Non-pigmented ciliary epithelial cell (primary cell): ENCODE measurements at places on chromosomes 5 and 9.

GRCh38 chr9:114629563-114630090 lies 18.5 kb downstream of the TMEM268 start:
- DNase-seq, result no peak

DNA sequence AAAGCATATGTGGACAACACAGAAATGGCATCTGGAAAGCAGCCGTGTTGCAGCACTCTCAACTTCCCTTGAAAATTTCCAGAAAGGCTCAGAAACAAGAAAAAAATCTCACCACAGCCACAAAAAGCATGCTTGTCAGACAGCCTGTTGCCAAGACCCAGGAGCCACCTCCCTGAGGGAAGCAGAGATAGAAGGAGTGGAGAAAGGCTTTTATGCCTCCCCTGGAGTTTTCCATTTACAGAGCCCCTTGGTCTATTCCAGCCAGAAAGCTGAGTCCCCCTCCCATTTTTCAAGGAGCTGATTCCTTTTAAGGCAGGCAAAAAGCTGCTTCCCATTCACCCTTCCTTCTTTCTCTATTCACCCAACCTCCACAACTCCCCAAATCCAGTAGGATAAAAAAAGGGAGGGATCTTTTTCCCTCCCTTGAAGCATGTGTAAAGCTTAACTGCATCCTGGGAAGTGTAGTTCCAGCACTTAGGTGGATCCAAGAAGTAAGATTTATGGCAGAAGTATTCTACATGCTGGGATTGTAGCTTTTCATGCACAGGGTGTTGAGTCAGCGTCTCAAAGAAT lies 37.1 kb upstream of the PALM2AKAP2 start:
- no peak for DNase-seq

GRCh38 chr5:86625148-86625547 lies 7.4 kb downstream of the COX7C start:
- DNase-seq, result no peak

DNA sequence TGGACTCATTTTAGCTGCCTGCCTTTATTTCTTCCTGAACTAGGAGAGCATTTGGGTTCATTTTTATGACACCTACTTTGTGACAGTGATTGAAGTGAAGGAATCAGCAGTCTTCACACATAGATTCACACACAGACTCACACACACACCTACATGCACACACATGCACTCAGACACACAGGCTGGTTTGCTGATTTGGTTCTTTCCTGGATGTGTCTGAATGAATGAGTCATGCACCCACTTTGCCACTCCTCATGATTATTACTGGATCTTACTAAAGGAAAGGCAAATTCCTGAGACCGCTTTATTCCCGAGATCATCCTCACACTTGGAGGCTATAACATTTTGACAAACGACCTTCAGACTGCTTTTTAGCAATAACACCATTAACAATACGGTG lies 529.5 kb downstream of the AGTPBP1 start:
- no peak for DNase-seq

DNA sequence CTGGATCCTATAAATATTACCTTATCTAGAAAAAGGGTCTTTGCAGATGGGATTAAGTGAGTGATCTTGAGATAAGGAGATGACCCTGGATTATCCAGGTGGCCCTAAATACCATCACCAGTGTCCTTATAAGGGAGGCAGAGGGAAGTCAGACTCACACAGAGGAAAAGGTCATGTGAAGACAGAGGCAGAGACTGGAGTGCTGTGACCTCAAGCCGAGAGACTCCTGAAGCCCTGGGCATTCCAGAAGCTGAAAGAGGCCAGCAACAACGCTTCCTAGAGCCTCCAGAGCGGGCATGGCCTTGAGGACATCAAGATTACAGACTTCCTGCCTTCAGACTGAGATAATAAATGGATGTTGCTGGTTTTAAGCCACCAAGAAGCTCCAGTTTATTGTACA lies 118.8 kb downstream of the ATPSCKMT start:
- DNase-seq, result no peak

DNA sequence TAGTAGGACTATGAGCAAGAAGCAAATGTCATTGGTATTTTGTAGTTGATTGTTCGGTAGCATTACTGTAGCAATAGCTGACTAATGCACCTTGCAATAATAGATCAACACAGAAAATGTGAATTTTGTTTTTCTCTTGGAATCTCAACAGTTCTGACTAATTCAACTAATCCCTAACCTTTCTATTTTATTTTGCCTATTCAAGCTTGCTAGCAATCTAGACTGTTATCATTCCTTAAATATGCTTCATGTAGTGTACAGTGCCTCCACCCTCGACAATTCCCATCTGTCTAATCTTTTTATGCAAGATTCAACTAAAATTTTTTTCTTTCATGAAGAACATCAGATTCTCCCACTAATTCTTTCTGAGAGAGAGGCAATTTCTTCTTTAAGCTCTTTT lies 570.6 kb downstream of the PDE4D start:
- peak; percentile 34 for DNase-seq

DNA sequence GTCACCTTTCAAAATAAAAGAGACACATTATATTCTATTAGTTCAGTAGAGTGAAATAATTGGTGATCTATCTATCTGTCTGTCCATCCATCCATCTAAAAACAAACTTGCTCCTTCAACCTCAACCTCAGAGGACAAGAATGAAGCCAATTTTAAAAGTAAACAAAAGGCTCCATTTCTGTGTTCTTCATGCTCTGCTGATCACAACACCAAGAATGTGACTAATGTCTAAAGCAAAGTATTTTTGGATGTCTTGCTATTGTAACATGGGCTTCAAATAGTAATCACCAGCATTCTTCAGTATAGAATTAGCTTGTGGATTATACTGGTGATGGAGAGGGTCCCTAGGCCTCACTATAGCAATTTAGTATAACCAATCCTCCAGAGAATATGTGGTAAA lies 1304.4 kb downstream of the MAT2B start:
- peak; percentile 22 for DNase-seq

- no peak for DNase-seq
Measured at GRCh38 chr5:134857401-134857800, 11.6 kb downstream of the C5orf24 start.

GRCh38 chr9:72280913-72281500 lies 84.0 kb downstream of the ZFAND5 start:
- peak; percentile 32 for DNase-seq

DNA sequence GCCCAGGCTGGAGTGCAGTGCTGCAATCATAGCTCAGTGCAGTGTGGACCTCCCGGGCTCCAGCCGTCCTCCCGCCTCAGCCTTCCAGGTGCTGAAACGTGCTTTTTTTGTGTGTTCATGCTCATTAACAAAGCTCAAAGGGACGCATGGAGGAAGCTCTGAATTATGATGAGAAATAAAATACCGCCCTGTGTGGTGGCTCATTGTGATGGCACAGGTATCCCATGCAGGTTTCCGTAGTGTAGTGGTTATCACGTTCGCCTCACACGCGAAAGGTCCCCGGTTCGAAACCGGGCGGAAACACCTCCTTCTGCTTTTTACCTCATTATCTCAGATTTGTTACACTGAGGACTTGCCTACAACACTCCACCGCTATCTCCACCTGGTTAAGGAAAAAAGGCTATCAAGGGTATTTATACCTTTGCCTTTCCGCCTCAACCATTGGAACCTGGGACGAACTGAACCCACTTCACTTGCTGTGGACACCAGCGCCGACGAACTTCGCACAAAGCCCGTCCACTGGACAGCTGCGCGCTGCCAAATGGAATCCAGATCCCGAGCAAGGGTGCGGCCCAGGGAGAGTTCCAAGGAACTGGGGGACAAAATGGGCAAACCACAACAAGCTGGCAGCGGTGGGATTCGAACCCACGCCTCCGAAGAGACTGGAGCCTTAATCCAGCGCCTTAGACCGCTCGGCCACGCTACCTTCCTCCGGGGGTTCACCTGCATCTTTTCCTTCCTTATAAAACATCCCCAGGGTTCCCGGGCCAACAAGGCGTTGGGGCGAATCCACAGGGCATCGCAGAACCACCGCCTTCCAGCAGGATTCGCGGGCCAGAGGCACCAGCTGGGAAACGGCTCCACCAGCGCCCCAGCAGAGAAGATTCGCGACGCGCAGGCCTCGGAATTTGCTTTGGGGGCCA lies 26.3 kb downstream of the OR2V2 start:
- DNase-seq, result no peak

GRCh38 chr5:72486371-72486770 lies 20.8 kb downstream of the ZNF366 start:
- no peak for DNase-seq

- no peak for DNase-seq
Measured at GRCh38 chr5:133801955-133802751, 166.3 kb downstream of the C5orf15 start.
